ENCODE measurements at places on chromosomes 13 and 19.

DNA sequence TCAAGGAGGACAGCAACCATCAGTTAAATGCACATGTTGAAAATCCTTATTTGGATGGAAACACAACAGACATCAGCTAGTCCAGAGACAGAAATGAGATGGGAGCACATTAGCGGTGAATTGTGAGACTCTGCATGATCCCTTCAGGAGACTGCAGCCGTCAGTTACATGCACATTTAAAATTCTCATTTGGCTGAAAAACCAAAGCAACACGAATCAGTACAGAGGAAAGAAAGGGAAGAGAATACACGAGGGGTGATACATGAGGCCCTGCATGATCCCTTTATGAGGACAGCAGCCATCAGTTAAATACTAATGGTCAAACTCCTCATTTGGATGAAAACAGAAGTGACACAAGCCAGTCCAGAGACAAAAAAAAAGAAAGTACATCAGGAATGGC is 123.4 kb downstream of the PTPRS start:
- no peak for DNase-seq

- no peak for DNase-seq
These were observed 561.2 kb upstream of the SLITRK1 start for GRCh38 chr13:84443463-84443862.

DNA sequence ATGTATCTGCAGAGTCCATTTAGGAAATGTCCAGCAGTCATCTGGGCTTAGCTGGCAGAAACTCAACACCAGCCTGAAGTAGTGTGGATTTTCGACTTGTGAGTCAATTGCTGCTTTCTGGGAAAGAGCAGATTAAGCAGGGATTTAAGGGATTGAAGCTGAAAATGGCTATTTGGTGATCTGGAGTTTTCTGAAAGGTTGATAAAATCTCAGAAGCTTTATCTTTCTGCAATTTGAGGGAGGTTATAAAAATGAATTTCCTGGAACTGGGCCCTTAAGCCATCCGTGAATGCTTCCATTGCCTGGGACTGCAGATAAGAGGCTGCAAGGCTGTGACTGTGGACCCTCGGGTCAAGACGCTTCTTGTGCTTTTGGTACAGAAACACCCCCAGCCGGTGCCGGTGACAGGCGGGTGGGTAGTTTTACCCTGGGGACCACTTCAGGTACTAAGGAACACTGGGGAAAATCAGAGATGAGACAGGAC is 61.5 kb downstream of the COL4A1 start:
- no peak for DNase-seq

DNA sequence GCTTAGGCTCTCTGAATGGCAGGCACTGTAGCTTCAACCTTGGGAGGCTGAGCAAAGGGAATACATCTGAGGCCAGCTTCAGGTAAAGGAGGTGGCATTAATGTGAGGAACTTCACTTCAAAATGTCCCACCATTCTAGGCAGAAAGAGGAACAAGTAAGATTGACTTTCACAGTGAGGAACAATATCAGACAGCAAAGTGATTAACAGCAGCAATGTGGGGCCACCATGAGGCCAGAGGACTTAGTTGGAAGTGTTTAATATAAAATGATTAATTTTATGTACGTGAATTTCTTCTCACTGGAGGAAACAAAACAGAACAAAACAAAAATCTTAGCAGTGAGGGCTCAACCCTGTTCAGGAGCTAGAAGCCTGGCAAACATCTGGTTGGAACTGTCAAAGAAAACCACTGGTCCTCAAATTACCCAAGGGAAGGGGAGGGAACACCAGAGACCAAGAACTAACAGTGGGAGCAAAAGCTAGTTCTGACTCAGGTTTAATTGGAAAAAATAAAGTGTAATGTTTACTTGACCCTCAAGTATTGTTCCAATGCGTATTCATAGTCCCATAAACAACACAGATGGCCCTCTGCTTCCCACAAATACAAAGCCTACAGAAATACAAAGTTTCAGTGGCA is 43.9 kb upstream of the FRY start:
- no peak for DNase-seq

DNA sequence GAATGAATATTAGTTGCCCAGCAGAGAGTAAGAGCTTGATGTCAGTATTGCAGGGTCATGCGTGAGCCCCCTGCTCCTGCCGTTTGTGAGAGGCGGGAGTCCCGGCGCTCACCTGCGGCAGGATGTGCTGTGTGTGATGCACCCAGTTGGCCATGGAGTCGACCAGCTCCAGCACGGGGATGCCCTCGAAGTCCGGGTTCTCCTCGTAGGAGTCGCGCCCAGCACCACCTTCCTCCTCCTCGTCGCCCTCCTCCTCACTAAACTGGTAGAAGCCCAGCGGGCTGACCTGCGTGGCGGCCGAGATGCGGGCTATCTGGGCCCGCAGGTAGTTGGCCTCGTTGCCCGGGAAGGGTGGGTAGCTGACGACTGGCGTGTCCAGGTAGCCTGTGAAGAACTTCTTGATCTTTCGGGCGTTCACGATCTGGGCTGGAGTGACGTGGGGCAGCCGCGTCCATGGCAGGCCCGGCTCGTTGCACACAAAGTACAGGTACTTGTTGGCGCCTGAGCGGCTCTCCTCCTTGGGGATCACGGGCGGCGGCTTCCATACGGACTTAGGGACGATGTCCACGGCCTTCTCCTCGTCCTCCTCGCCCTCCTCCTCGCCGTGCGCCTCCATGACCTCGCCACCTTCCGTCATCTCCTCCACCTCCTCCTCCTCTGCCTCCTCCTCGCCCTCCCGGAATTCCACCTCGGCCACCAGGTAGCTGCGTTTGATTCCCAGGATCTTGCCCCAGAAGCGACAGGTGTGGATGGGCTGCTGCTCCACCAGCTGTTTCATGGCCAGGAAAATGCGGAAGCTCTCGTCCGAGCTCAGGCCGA is 10.8 kb downstream of the RSPH6A start:
- no peak for DNase-seq

- DNase-seq = no peak
These were observed 92.7 kb downstream of the FGF14 start for GRCh38 chr13:102309110-102309509.

All from Jurkat, Clone E6-1 (cell line).